ENCODE measurements at places on chromosomes 1 and 21.
A peak's percentile ranks its signal among the peaks of the same experiment; 100 is the strongest.

DNA sequence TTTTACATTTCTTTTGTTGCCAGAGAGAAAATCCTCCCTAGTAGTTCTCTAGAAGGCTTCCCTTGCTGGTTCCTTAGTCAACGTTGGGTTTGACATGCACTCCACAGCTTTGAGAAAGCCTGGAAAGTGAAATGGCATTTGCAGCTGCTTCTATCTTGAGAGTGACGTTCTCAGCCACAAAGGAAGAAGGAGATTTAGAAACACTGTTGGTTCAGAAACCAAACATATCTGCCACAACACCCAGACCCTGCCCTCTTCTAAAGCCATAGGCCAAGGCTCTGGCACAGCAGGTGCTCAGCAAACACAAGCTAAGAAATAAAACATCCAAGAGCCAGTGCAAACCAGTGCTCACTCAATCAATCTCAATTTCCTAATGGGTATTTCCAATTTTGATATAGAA, 121.4 kb downstream of the CCDC185 start:
- no peak for DNase-seq

GRCh38 chr1:167683641-167684502, 37.9 kb upstream of the MPZL1 start:
- DNase-seq = no peak

DNA sequence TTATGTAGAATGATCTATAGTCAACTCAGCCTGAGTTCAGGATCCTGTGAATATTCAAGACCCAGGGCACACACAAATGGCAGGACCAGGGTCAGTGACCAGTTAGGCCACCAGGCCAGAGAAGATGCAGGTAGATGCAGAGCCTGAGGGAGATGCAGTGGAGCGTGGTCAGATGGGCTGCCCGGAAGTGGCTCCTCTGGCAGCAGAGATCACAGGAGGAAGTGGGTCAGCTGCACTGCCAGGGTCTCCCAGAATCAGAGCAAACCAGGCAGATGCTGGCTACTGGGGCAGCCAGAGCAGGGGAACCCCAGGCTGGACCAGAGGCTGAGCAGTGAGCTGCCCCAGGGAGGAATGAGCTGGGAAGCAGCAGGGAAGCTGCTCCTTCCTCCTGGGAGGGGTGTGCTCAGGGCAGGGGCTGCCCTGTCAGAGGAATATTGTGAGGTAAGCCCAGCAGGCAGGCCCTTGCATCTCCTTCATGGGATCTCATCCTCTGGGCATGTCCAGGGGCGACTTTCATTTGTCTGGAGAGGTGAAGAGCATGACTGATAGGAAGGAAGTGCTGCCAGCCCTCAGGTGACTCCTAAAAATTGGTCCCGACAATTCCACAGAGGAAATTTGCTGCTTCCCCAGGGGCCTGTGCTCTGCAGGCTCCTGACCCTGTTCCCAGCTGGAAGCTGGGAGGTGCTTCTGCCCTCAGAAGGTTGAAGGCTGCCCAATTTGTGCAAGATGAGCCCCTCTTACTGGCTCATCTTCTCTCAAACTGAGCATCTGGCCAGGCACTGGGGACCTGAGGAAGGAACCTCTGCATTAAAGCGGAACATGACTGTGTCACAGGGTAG, 49.3 kb downstream of the STUM start:
- DNase-seq = no peak

DNA sequence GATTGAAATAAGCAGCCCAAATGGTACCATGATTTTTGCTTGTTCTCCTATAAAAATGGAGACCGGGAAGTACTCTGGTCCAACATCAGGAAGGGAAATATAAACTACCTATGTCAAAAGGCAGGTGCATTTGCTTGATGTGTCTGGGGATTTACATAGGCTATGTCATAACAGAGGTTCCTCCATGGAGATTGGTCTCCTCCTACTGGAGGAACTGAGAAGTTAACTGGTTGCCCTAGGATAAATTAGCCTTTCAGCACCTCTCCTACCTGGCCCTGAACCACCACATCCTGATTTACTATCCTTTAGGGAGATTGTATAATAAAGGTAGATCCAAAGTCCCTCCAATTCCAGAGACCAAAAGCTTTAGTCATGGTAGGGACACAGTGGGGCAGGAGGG, 1109.3 kb upstream of the B3GALT2 start:
- DNase-seq = no peak

- DNase-seq = no peak
These were observed 143.8 kb downstream of the MATN1 start for GRCh38 chr1:30579580-30579979.

DNA sequence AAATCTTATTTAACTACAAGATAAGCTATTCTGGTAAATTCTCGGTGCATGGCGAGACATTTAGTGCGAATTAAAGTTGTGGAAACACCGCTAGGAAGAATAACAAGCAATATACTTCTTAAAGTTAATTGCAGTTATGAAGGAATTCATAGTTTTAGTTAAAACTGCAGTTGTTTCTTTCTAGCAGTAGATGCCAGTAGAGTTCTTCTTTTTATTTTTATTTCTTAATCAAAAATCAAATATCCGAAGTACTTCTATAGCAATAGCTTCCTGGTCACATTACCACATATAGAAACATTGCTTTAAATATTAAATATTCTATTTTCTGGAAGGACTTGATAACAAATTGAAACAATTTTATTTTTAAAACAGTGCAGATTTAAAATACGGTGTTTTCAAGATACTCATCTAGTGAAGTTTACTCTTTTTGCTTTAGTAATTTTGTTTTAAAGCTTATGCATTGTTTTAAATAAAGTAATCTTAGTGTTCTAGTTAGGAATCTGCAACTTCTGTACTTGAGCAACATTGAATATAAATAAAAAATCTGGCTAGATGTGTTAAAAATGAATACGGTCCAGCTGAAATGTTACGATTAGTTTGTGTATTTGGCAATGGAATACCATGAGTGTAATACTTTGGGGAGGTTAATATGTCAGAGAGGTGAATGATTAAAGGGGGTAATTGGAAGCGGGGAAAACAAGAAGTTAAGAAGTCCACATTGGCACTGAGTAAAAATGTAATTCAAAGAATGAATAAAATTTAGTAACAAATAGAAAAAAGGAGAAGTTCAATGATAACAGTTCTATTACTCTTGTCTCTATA, 2.7 kb upstream of the PRKACB start:
- DNase-seq = no peak

GRCh38 chr1:232766241-232766890, 38.9 kb upstream of the MAP10 start:
- DNase-seq = no peak

GRCh38 chr1:228309326-228310067, 97.1 kb downstream of the TRIM11 start:
- DNase-seq = no peak

DNA sequence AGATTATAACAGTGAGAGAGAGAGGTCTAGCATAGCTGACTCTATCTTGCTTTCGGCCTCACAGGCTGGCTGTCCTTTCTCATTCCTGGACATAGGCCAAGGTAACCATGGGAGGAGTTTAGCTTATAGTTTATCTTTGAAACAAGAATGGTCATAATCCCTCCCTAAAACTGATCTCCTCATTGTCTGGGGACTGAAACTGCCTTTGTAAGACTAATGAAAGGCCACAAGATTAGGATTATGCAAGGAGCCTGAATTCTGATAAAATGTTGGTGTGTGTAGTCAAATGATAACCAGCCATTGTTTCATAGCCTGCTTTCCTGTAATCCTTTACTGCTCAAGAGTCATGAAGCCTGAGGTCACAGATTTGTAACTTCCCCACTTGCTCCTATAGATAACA, 131.9 kb upstream of the LYPLAL1 start:
- no peak for DNase-seq

- DNase-seq = peak; percentile 9
These were observed 47.6 kb upstream of the ABCG1 start for GRCh38 chr21:42171091-42172053.

DNA sequence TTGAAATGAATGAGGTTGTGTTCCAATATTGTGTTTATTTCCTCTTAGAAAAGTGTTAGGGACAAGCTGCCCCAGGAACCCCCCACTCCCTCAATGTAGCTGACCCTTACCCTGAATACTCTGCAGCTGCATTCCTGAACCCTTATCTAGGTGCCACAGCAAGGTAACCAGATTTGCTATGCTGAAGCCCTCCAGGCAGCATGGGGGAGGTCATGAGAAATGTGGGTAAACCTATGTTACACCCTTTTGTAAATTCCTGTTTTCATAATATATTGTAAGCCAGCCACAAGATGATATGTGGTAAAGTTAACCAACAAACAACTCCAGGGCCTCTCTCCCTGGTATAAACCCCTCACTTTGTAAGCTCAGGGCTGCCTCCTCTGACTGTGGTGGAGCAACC, 27.8 kb upstream of the CLDN8 start:
- DNase-seq = no peak

- no peak for DNase-seq
These were observed 42.6 kb downstream of the RSPH1 start for GRCh38 chr21:42453224-42453985.

GRCh38 chr21:42081138-42081537, 10.0 kb downstream of the UMODL1 start:
- no peak for DNase-seq

GRCh38 chr1:226697929-226698544, 41.0 kb downstream of the ITPKB start:
- DNase-seq = no peak

GRCh38 chr1:156668801-156669637, 8.2 kb downstream of the NES start:
- no peak for DNase-seq

GRCh38 chr1:1259951-1260600, 13.6 kb upstream of the C1QTNF12 start:
- DNase-seq = no peak

GRCh38 chr1:95048317-95048716, 24.4 kb downstream of the ALG14 start:
- no peak for DNase-seq

DNA sequence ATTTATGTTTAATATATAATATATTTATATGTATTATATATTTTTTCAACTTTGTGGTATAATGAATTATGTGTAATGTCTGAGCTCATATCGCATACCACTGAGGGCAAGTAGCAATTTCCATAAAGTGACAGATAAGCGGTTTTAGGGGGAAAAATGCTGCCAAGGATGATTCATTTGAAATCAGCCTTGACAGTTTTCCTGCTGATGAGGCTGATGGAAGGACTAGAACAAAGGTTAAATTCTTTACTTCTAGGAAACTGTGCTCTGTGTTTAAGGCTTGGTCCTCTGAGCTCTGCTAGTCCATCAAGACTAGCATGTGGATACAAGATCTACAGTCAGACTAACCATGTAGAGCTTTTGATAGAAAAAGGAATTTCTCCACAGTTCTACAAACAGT, 19.3 kb upstream of the DDAH1 start:
- DNase-seq = no peak
